Nephron progenitor cell (in vitro differentiated cells): ENCODE measurements at places on chromosomes 4 and X.

GRCh38 chr4:176400816-176401461 is 81.2 kb downstream of the SPCS3 start:
- DNase-seq, result no peak

DNA sequence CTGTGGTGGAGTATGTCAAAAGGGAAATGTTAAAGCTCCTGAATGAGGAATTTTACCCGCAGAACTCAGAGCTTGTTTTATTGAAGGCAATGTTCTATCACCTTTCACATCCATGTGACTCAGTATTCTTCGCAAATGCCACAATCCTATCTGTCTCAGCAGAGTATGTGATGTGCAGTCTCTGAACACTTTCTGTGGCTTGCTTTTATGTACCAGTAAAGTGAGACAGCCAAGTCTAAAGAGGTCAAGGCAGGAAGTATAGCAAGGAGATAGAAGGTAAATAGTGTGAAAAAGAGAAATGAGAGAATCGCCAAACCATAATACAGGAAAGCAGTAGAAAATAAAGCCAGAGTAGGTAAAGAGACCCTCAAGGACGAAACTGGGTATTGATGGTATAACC is 515.8 kb downstream of the RAB28 start:
- no peak for DNase-seq

DNA sequence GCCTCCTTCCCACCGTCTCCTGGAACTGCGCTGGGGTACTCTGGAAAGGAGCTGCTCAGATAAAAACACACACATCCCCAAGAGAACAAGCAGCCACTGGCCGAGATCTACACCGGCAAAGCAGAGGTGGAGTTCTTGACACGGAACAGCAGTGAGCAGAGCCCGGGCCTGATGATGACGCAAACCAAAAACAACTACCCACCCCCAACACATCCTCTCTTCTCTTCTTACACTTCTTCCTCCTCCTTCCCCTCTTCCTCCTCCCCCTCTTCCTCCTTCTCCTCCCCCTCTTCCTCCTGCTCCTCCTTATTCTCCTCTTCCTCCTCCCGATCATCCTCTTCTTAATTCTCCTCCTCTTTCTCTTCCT is 4.6 kb downstream of the PNMA5 start:
- DNase-seq, result no peak

GRCh38 chr4:73593631-73594241 is 26.5 kb downstream of the RASSF6 start:
- DNase-seq, result no peak

GRCh38 chrX:118347131-118347530 is 1.2 kb downstream of the WDR44 start:
- DNase-seq, result no peak

- DNase-seq, result peak; percentile 33
Measured at GRCh38 chrX:119990556-119991004, 47.0 kb upstream of the NKAP start.

GRCh38 chr4:105671301-105671700 is 37.2 kb downstream of the INTS12 start:
- no peak for DNase-seq

DNA sequence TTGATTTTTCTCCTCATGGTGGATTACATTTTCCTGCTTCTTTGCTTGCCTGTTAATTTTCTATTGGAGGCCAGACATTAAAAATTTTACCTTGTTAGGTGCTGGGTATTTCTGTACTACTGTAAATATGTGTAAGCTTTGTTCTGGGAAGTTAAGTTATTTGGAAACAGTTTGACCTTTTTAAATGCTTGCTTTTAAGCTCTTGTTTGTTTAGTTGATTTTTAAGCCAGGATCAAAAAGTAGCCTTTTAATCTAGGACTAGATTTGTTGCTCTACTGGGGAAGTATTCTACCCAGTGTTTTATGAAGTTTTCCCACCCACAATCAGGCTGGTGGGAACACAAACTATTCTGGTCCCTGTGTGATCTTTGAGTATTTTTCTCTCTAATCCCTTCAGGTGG is 45.1 kb upstream of the OGT start:
- DNase-seq, result no peak

DNA sequence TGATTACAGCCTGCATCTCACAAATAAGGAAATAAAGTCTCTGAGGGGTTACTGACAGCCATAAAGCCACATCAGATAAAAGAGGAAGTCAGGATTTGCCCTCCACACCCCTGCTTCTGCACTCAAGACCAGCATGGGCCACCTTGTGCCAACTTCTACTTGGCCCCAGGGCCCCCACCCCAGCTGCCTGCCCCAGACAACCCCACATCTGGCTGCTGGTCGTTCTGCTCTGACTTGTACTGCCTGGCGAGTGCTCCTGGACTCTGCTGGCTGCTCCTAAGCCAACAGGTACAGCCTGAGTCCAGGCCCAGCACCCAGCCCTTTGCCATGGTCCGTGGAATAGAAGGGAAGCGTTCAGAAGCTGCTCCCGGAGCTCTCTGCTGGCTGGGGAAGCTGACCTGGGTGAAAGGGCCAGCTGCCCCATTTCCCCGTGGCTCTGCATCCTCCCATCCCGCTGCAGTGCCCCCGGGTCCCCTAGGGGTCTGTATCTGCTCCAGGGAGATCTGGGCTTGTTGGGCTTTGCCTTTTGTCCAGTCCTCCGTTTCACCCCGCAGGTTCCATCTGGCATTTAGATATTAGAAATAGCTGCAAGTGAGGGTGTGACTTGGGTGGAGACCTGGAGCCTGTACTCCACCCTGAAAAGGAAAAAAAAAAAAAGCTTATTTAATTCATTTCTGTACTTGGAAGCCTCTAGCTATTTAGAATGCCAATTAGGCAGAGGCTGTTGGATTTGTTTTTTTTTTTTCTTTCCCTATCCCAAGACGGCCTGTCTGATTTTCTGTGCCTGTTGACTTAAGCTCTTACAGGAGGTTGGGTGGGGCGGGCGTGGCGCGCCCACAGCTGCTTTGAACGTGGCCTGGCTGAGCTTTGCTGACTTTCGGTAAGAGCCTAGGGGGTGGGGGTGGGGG is 194.7 kb downstream of the PTTG2 start:
- DNase-seq, result no peak

DNA sequence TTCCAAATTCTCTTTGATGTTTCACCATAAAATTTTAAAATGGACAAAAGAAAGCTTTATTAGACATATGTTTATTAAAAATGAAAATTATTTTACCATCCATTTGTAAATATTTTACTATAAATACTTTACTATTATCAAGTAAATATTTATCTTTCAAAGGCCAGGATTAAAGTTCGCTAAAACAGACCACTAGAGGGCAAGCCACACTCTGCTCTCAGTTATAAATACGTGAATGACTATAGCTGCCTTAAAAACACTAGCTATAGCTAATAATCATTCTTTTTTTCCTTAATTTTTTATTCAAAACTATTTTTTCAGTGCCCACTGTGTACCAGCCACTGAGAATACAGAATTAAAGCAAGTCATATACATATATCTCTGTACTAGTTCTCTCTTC is 38.6 kb downstream of the UNC5C start:
- no peak for DNase-seq

- DNase-seq, result no peak
Measured at GRCh38 chrX:250965-251364, 30.2 kb upstream of the PLCXD1 start.
